Thymus (tissue), 14 donors: ENCODE measurements at places on chromosomes 5 and 9. TPM values are rescaled to one million over a fixed set of nuclear protein-coding genes. Genes with fewer than 3 reads are reported as not detected.
A peak's percentile ranks its signal among the peaks of the same experiment; 100 is the strongest.

DNA sequence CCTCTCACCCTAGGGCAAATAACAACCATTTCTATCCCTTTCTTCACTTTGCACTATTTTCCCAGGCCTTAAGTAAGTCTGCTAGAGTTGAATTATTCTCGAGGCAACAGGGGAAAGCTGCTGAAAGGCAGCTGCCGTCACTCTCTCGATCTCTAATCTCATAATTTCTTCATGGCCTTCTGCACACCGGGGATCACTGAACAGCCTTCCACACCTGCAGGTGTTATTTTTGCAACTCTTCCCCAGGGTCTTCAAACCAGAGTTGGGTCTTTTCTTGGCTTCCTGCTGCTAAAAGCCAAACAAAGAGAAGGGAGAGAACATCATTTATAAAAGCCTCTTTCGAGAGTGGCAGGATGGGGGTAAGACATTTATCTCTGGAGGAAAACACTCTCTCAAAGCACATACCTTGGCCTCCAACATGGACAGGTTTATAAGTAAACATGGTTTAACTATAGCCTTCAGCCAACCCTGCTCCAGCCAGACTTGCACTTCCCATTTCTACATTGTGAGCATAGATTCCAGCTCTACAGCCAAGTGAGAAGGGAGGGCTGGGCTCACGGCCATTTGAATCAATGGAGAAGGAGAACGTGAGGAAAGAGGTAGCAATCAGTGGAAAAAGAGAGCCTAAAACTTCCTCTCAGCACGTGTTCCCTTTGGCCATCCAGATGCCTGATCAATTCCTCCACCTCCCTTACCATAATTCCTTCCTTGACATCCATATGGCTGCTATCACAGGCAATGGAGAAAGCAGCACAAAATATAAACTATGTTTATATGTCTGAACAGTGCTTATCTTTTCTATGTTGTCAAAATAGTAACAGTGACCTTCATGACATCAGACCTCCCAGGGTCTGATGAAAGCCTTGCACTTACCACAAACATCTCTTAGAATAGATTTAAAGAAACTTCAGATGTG lies 464.9 kb downstream of the TLE1 start:
- H3K4me1 ChIP-seq, result peaks cover 8% of the 10 kb centered on the region
- H3K27me3 ChIP-seq, result no peaks in the 10 kb centered on the region
- peak; percentile 5 for DNase-seq
- no peaks in the 10 kb centered on the region for H3K36me3 ChIP-seq
- H3K4me3 ChIP-seq, result no peak overlapping the region

DNA sequence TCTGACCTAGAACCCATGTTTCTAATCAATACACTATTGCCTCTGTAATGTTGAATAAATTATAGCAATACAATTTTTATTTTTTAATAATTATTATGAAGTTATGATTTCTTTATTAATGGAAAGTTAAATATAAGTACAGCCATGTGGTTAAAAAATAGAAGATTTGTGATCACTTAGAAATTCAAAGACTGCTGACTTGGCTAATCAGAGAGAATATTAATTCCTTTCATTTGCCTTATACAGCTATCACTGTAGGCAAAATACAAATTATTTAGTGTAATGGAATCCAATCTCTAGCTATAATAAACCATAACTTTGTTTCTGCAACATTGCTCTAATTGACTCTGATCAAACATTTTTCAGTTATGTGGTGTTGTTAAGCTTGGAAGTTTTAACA lies 255.0 kb upstream of the TAS2R1 start:
- no peaks in the 10 kb centered on the region for H3K27me3 ChIP-seq
- no peak for DNase-seq
- no peaks in the 10 kb centered on the region for H3K36me3 ChIP-seq

CACFD1 gene
- 6.1 TPM for total RNA-seq

PAM gene
- 22.1 TPM for total RNA-seq

DNA sequence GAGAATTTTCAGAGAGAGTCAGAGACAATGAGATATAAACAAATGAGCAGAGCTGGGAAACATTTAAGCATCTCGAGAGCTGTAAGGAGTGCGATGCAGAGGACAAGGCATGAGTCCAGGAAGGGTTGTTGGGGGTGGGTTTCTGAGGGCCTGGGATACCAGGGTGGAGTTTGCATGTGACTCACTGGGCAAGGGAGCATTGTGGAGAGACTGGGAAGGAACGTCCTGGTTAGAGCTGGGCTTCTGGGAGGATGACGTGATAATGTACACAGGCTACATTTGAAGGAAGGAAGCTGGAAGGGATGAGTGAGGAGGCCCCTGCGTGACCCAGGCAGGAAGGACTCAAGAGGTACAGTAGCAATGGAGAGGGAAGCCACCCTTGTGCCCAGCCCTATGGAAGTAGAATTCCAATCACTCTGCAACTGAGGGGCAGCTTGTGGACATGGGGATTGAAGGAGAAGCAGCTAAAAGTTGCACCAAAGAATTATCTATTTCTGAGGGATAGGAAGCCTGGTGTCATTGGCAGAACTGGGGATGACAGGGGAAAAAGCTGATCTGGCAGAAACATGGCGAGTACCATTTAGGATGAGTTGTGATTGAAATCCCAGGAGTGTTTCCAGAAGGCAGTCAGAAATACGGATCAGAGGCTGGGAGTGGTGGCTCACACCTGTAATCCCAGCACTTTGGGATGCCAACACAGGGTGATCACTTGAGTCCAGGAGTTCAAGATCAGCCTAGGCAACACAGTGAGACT lies 59.3 kb upstream of the AFAP1L1 start:
- no peaks in the 10 kb centered on the region for H3K27me3 ChIP-seq
- H3K36me3 ChIP-seq, result no peaks in the 10 kb centered on the region
- DNase-seq, result no peak
- no peak overlapping the region for H3K27ac ChIP-seq
- H3K4me1 ChIP-seq, result no peaks in the 10 kb centered on the region

DNA sequence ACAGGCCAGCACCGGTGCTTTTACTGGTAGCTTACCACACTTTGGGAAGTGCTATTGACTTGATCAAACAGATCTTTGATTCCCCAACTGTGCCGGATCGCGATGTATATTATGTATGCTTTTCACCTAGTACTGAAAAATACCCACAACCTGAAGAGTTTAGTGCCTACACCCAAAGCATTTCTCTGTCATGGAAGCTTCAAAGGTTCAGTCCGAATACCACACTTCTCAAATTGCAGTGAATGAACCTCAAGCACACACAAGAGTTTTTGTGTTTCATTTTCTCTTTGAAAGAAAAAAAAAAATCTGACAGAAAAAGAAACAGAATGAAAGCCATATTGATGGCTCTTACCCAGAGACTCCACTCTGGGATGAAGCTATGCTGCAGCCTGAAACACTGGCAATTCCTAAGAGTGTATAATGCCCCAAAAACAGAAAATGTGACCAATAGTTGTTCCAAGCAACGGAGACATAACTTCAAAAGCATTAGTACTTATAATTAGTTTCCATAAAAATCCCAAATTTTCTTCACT lies 100.9 kb downstream of the EBF1 start:
- H3K27me3 ChIP-seq, result no peaks in the 10 kb centered on the region
- DNase-seq, result no peak
- no peak overlapping the region for H3K4me3 ChIP-seq

ANKRD34B gene
- total RNA-seq, result 0.05 TPM

DNA sequence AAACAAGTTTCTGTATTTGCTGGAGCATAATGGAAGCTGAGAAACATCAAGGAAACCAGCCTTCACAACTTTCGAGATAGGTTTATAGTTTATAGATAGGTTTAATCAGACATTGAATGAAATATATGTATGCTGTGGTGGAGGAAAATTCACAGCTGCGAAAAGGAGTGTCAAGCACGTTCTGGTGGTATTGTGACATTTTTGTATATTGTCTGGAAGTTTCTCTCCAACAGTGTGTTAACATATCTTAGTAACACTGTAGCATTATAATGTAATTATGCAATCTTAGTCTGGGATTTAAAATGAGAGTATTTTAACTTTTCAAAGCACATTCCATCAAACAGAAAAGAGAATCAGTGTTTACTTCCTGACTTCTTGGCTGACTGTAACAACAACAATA lies 50.0 kb downstream of the FCHO2 start:
- DNase-seq, result no peak
- peaks cover 2% of the 10 kb centered on the region for H3K27me3 ChIP-seq

DNA sequence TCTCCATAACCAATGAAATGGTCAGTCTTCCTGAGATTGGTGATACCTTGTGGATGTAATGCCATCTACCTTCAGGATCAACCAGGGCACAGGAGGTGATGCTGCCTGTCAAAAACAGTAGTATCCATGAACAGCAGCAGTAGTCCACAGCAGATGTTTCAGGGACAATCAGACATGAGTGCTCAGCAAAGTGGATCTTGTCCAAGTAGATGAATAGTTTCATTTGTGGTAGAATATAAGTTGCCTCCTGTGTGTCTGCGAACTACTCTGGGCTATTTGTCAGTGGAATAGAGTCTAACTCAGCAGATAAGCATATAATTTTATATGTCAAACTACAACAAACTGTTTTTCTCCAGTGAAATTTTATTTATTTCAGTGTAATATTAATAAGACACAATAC lies 1860.1 kb upstream of the ACO1 start:
- H3K4me1 ChIP-seq, result no peaks in the 10 kb centered on the region
- no peaks in the 10 kb centered on the region for H3K27me3 ChIP-seq
- H3K4me3 ChIP-seq, result no peak overlapping the region
- H3K27ac ChIP-seq, result no peak overlapping the region
- no peak for DNase-seq

DNA sequence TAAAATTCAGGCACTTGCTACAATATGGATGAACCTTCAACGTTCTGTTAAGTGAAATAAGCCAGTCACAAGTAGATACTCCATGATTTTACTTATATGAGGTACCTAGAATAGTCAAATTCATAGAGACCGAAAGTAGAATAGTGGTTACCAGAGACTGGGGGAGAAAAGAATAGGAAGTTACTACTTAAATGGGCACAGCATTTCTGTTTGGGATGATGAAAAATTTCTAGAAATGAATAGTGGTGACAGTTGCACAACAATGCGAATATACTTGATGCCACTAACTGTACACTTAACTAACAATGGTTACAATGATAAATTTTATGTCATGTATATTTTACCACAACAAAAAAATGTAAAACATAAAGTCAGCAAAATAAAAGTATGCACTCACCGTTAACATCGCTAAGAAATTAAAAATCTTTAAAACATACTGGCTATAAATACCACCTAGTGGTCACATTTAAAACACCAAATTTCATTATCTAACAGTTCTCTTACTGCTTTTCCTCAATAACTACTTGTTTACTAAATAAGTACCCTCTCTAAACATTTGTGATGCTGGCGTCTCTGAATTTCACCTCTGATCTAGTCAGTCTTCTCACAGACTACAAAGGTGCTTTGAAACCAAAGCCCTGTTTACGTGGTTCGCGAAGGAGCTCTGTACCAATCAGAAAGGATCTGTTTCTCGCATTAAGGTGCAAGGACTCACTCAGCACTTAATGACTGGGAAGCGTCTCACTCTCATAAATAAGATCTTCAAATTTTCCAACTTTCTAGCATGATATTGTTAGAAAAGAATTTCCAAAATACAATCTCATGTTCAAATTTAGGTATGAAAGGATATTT lies 22.7 kb downstream of the KIF3A start:
- H3K27ac ChIP-seq, result no peak overlapping the region
- no peak overlapping the region for H3K4me3 ChIP-seq
- no peaks in the 10 kb centered on the region for H3K27me3 ChIP-seq
- no peaks in the 10 kb centered on the region for H3K4me1 ChIP-seq
- peaks cover 5% of the 10 kb centered on the region for H3K36me3 ChIP-seq

ADAMTS6 gene
- 11.5 TPM for total RNA-seq

PCDHGA4 gene
- total RNA-seq, result 0.19 TPM

GRCh38 chr9:97705354-97705950 lies 8.3 kb upstream of the XPA start:
- no peak for DNase-seq
- peaks cover 38% of the 10 kb centered on the region for H3K27me3 ChIP-seq
- H3K4me1 ChIP-seq, result no peaks in the 10 kb centered on the region
- H3K27ac ChIP-seq, result no peak overlapping the region
- no peaks in the 10 kb centered on the region for H3K36me3 ChIP-seq

EXOSC3 gene
- total RNA-seq, result 46.3 TPM

- DNase-seq, result no peak
- no peaks in the 10 kb centered on the region for H3K36me3 ChIP-seq
- H3K27ac ChIP-seq, result no peak overlapping the region
- no peaks in the 10 kb centered on the region for H3K27me3 ChIP-seq
- H3K4me1 ChIP-seq, result no peaks in the 10 kb centered on the region
Measured at GRCh38 chr9:131968632-131969031, 111.0 kb downstream of the MED27 start.

GRCh38 chr5:75010838-75011237 lies 41.5 kb downstream of the GCNT4 start:
- no peaks in the 10 kb centered on the region for H3K36me3 ChIP-seq
- DNase-seq, result no peak
- no peak overlapping the region for H3K27ac ChIP-seq
- H3K4me1 ChIP-seq, result no peaks in the 10 kb centered on the region
- H3K27me3 ChIP-seq, result no peaks in the 10 kb centered on the region

GRCh38 chr5:43209833-43210232 lies 17.8 kb downstream of the NIM1K start:
- H3K4me1 ChIP-seq, result no peaks in the 10 kb centered on the region
- H3K27ac ChIP-seq, result no peak overlapping the region
- H3K27me3 ChIP-seq, result no peaks in the 10 kb centered on the region
